ENCODE measurements at places on chromosomes 5 and 9.

DNA sequence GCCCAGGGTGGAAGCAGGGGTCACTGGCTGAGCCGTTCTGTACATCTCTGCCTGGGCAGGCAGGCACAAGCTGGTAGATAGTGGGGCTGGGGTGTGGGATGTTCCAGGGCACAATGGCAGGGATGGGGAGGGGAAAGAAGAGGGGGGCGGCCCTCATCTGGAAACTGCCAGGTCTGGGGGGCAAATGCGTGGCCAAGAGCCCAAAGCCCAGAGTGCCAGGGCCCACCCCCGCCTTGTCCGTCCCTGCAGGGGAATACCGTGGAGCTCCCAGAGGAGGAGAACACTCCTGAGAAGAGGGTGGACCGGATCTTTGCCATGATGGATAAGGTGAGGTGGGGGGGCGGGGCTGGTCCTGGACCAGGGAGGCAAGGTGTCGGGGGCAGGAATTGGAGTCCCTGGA, 42.7 kb upstream of the HMCN2 start:
- DNase-seq: no peak
- no peak overlapping the region for H3K27ac ChIP-seq
- no peaks in the 10 kb centered on the region for H3K27me3 ChIP-seq
- peaks cover 9% of the 10 kb centered on the region for H3K4me1 ChIP-seq

- H3K27ac ChIP-seq: no peak overlapping the region
- DNase-seq: no peak
- H3K36me3 ChIP-seq: no peaks in the 10 kb centered on the region
- H3K4me3 ChIP-seq: no peak overlapping the region
- H3K4me1 ChIP-seq: peaks cover 10% of the 10 kb centered on the region
Measured at GRCh38 chr5:150062216-150062922, 24.0 kb downstream of the CSF1R start.

GRCh38 chr5:152689250-152689711, 284.2 kb upstream of the NMUR2 start:
- H3K36me3 ChIP-seq: no peaks in the 10 kb centered on the region
- no peak overlapping the region for H3K4me3 ChIP-seq
- DNase-seq: no peak

- H3K27me3 ChIP-seq: peaks cover 20% of the 10 kb centered on the region
- no peak overlapping the region for H3K4me3 ChIP-seq
- peaks cover 24% of the 10 kb centered on the region for H3K4me1 ChIP-seq
- no peaks in the 10 kb centered on the region for H3K36me3 ChIP-seq
- H3K27ac ChIP-seq: no peak overlapping the region
Measured at GRCh38 chr9:22217254-22217653, 208.1 kb upstream of the CDKN2B start.

- H3K36me3 ChIP-seq: no peaks in the 10 kb centered on the region
- H3K27ac ChIP-seq: no peak overlapping the region
- no peak overlapping the region for H3K4me3 ChIP-seq
- no peaks in the 10 kb centered on the region for H3K27me3 ChIP-seq
- peaks cover 27% of the 10 kb centered on the region for H3K4me1 ChIP-seq
Measured at GRCh38 chr5:13250464-13251291, 693.8 kb downstream of the DNAH5 start.

DNA sequence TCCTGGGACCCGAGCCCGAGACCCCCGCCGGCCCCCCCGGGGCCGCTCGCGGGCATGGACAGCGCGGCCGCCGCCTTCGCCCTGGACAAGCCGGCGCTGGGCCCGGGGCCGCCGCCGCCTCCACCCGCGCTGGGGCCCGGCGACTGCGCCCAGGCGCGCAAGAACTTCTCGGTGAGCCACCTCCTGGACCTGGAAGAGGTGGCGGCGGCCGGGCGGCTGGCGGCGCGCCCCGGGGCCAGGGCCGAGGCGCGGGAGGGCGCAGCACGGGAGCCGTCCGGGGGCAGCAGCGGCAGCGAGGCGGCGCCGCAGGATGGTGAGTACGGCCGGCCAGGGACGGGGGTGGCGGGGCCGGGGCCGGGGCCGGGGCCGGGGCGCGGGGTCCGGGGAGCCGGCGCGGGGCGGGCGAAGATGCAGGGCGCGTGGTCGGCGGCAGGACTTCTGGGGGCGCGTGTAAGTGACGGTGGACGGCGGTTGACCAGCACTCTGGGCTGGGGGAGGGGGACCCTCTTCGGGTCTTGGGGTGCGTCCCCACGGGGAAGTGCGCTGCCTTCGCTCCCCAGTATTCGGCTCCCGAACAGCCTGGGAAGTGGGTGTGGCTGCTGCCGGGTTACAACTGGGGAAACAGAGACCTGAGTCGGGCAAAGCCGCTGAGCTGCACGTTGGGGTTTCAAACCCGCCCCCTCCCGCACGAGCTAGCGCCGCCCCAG, 520 bp downstream of the PRRX2 start:
- H3K36me3 ChIP-seq: no peaks in the 10 kb centered on the region
- H3K4me1 ChIP-seq: peaks cover 6% of the 10 kb centered on the region
- peak overlapping the region; percentile 58 for H3K4me3 ChIP-seq
- H3K27me3 ChIP-seq: peaks cover 69% of the 10 kb centered on the region
- no peak overlapping the region for H3K27ac ChIP-seq
- DNase-seq: no peak

DNA sequence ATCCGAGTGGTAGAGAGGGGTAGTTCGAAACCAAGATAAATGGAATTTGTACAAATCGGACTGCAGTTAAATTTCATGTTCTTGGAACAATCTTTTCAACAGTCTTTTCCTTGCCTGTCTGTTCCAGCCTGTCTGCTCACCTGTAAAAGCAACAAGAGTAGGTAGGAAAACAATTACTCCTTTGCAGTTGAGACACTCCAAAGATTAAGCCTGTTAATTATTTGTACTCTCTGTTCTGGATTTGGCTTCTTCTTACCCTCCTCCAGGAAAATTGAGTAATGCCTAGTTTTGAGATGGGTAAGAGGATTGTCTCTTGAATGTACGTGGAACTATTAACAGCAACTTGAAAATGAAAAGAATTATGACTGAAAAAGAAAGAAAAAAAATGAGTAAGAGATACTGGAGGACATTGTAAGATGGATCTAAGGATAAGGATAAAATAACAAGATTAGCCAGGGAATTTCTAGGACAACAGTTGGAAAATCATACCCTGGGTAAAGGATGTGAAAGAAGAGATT, 24.3 kb downstream of the SPAAR start:
- peaks cover 29% of the 10 kb centered on the region for H3K27me3 ChIP-seq
- no peak overlapping the region for H3K4me3 ChIP-seq
- H3K36me3 ChIP-seq: no peaks in the 10 kb centered on the region

DNA sequence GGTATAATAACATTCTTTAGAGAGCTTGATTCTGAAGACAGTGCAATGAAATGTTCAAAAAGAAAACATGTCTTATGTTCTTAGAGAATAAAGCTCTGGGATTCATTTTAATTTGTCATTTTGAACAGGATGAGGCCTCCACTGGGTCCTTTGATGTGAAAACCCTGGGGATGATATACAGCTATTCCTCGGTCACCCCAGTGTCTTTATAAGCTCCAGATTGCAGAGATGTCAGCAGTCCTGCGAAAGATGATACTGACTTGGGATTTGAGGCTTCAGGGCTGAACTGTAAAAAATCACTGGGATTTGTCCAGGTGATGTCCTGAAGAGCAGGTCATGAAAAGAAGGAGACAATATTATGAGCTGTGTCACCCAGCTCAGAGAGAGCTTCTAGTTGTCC, 529.7 kb upstream of the ZNF608 start:
- H3K4me1 ChIP-seq: peaks cover 80% of the 10 kb centered on the region
